ENCODE measurements at places on chromosomes 5 and 9.
A peak's percentile ranks its signal among the peaks of the same experiment; 100 is the strongest.

DNA sequence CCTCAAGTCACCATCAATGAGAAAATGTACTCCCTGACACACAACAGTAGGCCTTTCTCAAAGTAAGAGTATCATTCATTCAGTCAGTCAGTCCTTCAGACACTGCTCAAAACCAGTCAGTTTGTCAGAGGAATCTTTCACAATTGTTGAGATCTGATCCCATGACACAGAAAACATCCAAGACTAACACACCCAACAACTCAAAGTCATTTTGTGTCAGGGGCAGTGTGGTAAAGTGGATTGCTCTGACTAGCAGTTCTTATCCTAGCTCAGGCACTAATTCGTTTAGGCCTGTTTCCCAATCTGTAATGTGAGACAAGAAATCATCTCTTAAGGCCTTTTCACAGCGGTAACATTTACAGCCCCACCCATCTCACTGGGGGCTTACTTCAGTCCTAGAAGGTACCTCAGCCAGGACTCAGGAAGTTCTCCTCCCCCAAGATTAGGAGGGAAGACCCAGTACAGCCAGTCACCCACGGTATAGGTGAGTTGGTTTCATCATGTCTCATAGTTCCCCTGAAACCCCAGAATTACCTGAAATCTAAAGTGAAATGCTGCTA, 31.9 kb downstream of the SH3TC2 start:
- DNase-seq = no peak

DNA sequence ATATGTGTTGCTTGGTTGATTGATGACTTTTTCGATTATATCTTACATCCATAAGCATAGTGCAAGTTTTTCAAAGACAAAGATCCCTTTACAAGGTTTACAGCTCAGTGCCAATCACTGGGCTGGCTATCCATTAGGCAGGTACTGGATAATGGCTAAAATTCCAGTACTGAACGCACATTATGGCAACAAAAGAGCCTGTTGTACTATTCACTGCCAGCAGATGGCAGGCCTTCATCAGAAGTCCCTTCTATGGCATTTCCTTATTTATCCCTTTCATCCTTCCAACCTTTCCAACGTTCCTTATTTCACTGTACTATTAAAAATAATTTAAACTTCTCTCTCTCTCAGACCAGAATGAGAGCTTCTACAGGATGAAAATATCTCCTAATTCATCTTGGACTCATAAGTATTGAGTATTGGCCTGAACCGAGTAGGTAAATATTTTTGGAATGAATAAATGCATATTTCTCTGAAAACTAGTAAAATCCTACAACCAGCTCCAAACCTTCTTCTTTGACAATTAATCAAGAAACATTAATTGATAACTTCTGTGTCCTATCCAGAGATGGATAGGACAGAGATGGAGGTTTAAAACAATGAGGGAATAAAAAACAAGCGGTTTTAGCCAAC, 6.7 kb upstream of the WNT8A start:
- peak; percentile 6 for DNase-seq

DNA sequence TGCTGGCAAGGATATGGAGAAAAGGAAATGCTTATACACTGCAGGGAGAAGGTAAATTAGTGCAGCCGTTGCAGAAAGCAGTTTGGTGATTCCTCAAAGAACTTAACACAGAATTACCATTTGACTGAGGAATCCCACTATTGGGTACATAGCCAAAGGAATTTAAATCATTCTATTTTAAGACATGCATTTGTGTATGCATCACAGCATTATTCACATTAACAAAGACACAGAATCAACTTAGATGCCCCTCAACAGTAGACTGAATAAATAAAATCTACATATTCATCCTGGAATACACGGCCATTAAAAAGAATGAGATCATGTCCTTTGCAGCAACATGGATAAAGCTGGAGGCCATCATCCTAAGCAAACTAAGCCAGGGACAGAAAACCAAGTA, 510.1 kb upstream of the CDH9 start:
- no peak for DNase-seq

- no peak for DNase-seq
These were observed 10.3 kb downstream of the IPPK start for GRCh38 chr9:92659601-92660000.

- DNase-seq = no peak
These were observed 114.1 kb downstream of the MUSK start for GRCh38 chr9:110782701-110783100.

DNA sequence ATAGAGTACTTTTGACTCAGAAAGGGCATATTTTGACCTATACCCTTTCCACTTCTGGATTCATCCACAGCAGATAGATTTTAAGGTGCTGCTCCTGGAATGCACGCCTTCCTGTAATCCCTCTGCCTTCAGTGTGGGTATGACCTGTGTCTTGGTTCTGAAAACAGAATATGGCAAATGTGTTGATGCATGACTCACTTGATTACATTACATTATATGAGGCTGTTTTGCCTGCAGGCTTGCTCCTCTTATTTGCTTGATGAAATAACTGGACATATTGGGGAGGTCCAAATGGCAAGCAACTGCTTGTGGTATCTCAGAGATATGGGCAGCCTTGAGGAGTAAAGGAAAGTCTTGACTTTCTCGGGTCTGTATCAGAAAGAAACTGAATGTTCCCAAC, 468.6 kb downstream of the CDH18 start:
- no peak for DNase-seq

DNA sequence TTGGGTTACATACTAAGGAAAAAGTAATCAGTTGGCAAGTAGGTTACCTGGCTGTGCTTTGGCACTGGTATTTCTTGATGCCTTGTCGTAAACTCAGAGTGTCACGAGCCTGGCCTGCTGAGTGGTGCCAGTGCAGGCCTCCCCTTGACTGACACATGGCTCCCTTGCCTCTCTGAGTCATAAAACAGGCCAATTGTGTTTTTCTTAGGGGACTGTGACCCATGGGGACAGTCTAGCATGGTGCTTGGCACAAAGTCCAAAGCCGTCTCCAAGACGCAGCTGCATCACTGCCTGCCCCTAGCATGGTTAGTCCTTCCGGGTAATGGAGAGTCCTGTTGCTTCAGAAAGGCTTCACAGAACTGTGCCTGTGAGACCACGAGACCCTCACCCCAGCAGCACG, 132.5 kb downstream of the MVB12B start:
- no peak for DNase-seq

- no peak for DNase-seq
These were observed 75.2 kb downstream of the PDE6A start for GRCh38 chr5:149869411-149869821.

GRCh38 chr5:135076051-135076491, 42.0 kb upstream of the PITX1 start:
- no peak for DNase-seq

- DNase-seq = no peak
These were observed 315.6 kb downstream of the CETN3 start for GRCh38 chr5:90093751-90094485.

DNA sequence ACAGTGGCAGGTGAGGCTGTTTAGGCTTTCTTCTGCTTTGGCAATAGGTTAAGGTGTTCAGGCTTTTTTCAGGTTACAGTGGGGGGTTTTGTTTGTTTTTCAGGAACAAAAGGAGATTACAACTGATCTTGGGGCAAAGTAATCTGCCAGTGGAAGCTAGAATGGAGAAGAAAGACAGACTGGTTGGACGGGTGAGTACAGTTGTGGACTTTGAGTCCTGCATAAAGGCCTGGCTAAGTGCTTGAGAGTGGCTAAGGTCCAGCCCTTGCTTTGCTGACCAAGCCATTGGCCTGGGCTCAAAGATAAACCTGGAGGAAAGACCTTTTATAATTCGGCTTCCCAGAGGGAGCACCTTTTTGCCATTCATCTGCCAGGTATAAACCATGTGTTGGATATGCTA, 63.1 kb downstream of the MTMR12 start:
- no peak for DNase-seq
